ENCODE measurements at places on chromosomes 5 and 9.

DNA sequence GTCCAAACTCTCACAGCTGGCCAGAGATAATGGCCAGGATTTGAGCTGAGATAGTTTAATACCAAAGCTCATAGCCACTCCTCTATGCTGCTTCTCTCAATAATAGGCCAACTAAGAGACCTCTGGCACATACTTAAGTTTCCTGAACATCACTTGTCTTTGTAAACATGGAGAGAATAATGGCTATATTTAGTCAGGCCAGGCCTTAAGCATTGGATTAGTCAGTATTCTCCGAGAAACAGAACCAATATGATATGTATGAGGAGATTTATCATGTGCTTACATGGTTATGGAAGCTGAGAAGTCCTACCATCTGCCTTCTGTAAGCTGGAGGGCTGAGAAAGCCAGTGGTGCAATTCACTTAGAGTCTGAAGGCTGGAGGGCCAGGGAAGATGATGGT, 45.4 kb downstream of the CFAP95 start:
- no peak for DNase-seq

DNA sequence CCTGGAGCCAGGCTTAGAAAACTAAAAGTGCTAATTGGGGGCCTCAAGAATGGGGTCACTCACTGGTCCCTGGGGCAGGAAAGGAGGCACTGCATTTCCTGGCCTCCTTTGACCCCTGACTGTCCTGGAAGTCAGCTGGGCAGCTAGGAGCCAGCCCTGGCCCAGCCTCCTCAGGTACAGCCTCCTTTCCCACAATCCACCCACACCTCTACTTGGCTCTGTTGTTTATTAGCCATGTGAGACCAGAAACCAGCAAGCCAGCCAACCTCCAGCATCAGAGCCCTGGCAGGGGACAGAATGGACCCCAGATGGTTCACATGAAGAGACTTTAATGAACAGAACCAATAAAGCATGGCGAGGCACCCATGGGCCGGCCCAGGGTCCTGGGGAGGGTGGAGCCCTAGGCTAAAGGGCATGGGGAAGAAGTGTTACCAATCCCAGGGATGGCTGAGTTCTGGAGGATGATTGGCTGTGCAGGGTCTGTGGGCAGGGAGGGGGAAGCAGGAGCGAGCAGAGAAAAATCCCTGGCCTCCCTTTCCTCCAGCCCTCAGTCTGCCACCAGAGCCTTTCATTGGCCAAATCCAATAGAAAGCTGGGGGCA, 55.3 kb upstream of the ANGPTL2 start:
- DNase-seq, result no peak

DNA sequence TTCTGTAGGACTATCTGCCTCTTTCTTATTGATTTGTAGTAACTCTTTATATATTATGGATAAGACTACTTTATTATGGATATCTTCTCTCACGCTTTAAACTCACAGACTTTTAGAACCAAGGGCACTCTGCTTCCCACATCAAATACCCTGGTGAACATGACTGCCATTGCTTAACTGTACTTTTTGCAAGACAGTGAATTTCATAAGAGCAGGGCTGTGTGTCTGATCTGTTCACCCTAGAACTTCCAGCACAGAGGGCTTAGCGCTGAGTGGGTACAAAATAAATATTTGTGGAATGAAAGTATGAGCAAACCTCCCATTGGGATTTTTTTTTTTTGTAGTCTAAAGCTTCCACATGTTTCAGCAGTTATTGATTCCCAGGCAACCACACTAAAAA, 84.8 kb downstream of the CFAP77 start:
- no peak for DNase-seq

DNA sequence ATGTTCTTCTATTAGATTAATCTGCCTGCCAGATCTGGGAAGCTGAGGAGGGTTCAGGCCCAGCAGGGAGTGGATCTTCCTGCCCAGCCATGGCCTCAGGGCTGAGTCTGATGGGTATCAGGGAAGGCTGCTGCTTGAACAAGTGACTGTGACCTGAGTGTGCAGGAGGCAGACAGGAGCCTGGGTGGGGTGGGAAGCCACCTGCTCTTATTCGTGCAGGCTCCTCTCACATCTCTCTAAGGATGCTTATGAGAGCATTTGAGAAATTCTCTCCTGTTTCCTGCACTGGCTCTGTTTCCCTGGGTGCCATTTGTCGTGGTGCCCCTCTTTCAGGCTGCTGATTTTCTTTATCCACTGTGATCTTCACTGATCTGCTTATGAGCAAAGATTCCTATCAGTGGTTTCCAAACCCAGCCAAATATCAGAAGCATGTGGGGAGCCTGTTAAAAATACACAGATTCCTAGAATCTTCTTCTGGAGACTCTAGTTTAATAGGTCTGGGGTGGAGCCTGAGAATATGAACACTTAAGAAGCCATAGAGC, 2.1 kb downstream of the RGS3 start:
- no peak for DNase-seq

DNA sequence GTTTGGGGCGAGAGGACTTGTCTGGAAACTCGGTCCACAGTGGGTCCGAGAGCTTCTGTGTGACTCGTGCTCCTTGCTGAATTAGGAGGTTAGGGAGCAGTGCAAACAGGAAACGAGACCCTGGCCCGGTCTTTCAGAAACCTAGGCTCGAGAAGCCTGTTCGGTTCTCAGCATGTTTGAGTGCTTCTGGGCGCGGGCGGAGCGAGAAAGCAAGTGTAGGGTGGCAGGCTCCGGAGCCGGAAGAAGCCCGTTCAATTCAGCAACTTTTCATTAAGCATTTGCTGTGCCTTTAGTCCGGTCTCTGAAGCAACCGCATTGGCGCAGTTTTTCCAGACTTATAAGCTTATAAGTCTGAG, 547 bp downstream of the CLTA start:
- peak; percentile 42 for DNase-seq

GRCh38 chr5:37740331-37741066, 99.3 kb downstream of the GDNF start:
- no peak for DNase-seq

DNA sequence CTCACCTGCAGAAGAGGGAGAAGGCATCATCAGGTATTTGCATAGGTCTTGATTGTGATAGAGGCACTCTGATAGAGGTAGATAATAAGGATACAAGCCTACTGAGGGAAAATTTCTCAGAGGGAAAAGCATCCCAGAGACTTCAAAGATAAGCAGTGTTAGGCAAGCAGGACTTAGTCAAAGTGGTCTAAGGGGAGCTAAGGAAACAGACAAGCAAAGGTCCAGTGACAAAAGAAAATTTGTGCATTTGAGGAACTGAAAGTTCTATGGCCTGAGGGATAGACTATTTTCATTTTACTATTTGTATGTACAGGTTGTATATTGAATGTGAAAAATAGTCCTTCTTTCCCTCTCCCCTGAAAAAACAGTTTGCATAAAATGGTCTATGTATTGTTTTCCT, 27.4 kb downstream of the OXCT1 start:
- no peak for DNase-seq

DNA sequence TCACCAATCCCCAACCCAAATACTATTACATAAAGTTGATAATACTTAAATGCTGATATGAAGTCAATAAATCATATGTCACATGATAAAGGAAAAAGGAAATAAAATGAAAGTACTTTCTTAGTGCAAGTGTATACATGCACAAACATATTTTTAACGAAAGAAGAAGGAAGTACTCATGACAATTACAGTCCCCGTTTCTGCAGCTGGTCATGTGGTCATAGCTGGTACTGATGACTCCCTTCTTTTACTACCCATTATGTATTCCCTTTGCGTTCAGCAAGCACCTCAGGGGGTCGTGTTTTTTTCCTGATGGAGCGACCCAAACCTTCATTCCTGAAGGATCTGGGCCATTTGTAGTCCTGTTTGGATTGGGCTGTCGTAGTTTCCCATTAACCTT, 27.3 kb downstream of the CENPP start:
- no peak for DNase-seq

DNA sequence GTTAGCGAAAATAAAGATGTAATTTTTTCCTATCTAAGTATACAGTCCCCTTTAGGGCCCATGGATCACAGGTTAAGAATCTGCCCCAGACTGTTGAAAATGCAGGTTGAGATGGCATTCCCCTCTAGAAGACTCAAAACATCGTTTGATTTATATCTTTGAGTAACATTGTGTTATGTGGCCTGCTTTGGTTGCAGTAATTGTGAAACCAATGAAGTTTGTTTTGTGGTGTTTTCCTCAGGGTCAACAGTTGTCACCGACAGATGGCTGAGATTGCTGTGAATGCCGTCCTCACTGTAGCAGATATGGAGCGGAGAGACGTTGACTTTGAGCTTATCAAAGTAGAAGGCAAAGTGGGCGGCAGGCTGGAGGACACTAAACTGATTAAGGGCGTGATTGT, 7.8 kb downstream of the CCT5 start:
- no peak for DNase-seq

DNA sequence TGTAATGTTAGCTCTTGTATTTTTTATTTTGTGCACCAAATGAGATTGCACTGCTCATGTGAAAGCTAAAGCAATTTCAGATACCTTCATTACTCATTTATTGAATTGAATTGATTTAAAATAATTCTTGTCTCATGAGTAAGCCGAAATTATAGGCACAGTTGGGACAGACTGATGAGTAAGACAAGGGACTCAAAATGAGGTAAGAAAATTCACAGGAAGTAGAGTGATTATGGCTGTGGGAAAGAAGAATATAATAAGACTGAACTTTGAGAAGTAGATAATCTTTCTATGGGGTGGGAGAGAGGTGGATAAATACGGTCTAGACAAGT, 51.1 kb downstream of the NUDT12 start:
- no peak for DNase-seq

GRCh38 chr5:14063138-14063537, 80.0 kb upstream of the TRIO start:
- DNase-seq, result no peak

GRCh38 chr5:169350016-169350415, 49.1 kb upstream of the SLIT3 start:
- no peak for DNase-seq

DNA sequence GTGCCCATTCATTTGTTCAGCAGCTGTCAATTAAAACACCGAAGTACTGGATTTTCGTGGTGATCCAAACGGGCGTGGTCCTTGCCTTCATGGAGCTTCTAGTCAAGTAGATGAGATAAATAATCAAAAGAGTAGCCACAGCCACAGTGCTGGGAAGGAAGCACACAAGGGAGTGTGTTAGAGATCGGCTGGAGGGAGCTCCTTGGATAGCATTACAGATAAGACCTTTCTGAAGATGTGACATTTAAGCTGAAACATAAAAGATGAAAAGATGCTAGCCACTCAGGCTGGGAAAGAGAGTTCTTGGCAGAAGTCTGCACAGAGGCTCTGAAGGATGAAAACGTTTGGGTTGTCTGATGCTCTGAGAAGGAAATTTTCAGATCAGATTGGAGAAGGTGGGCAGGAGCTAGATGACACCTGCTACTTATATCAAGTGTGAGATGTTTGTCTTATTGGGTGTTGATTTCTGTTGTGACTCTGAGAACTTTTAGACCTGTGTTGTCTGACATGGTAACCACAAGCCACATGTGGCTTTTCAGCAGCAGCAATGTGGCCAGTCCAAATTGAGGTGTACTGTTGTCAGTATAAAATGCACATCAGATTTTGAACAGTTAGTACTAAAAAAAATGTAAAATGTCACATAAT, 123.9 kb downstream of the TLE4 start:
- DNase-seq, result no peak

DNA sequence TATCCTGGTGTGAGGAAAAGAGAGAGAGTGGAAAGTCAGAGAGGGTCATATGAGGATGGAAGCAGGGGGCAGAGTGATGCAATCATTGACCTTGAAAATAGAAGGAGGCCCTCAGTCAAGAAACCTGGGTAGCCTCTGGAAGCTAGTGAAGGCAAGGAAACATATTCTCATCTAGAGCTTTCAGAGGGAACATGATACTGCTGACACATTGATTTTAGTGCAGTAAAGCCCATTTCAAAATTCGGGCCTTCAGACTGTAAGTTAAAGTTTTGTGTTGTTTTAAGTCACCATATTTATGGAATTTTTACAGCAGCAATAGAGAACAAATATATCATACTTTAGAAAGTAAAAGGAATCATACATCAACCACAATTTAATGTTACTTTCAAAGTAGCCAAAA, 87.0 kb downstream of the ADAMTS19 start:
- no peak for DNase-seq

- DNase-seq, result no peak
Observed at GRCh38 chr5:136249678-136250266, 56.8 kb upstream of the SMIM32 start.

- DNase-seq, result no peak
Observed at GRCh38 chr9:14083366-14083765, 230.6 kb downstream of the NFIB start.

DNA sequence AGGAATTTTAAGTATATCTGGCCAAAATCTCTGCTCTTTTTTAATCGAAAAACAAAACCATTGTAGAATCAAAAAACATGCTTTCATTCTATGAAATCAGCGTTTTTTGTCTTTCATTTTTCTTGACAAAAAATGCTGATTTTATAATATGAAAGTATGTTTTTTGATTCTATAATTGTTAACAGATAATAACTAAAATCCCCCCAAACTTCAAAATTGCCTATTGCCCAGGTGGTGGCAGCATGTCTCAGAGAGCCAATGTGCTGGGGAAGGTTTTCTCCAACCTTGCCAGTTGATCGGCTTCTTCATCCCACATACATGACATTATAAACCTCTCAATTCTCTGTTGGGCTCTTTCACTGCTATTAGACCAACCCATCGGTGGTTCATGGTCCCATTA, 5.1 kb upstream of the SMIM15 start:
- no peak for DNase-seq

GRCh38 chr9:121670431-121670830, 19.0 kb downstream of the DAB2IP start:
- DNase-seq, result no peak

- DNase-seq, result no peak
Observed at GRCh38 chr5:44336708-44337107, 52.5 kb downstream of the FGF10 start.

DNA sequence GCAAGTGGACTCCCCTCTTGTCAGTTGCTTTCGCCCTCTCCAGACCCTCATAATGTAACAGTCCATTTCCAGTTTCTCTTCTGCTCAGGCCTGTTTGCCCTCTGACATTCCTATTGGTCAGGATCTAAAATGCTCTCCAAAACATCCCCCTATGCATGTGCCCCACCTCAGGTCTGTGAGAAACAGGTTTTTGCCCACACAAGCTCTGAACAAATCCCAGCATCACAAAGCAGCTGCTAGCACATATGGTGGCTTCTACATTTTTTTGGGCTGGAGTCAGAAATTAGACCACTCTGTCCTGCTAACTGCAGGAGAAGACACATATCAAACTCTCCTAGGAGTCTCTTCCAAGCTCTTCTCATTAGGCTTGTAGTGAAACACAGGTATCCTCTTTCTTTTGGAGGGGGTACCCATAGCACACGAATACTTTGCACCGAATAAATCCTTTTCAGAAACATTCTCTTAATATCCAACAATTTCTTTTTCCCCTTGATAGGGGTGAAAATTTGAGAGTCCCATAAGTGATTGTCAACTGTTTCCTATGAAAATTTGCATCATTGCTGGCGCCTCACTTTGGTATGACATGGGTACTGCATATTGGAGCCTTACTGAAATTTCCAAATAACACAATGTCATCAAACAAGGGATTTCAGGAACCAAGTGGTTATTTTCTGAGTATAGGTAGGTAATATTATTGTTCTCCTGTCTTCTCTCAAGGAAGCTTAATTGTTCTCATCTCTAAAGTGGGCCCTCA, 19.3 kb upstream of the HSPA9 start:
- DNase-seq, result no peak

Measured in activated effector memory CD4-positive, alpha-beta T cell treated with Interleukin-2 at 50 U/mL for 16 hours (primary cell).